Left colon (tissue), 2 donors: ENCODE measurements at places on chromosomes 2 and 18. TPM values are rescaled to one million over a fixed set of nuclear protein-coding genes. Genes with fewer than 3 reads are reported as not detected.

DNA sequence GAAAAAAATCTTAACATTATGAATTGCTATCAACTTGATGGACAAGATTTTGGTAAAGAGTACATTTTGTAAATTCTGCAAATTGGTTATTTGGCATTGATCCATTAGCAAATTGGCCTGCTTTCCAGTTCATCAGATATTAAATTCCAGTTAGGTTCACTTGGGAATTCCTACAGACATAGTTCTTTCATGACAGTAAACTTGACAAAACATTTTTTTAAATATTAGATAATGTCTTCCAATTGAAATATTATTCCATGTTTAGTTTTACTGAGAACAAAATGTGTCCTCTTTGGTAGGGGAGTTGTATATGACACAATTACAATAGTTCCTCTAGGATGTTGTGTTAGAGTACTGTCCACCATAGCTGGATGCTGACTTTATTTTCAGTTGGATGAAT is 141.9 kb downstream of the LCLAT1 start:
- no peak for DNase-seq

DNA sequence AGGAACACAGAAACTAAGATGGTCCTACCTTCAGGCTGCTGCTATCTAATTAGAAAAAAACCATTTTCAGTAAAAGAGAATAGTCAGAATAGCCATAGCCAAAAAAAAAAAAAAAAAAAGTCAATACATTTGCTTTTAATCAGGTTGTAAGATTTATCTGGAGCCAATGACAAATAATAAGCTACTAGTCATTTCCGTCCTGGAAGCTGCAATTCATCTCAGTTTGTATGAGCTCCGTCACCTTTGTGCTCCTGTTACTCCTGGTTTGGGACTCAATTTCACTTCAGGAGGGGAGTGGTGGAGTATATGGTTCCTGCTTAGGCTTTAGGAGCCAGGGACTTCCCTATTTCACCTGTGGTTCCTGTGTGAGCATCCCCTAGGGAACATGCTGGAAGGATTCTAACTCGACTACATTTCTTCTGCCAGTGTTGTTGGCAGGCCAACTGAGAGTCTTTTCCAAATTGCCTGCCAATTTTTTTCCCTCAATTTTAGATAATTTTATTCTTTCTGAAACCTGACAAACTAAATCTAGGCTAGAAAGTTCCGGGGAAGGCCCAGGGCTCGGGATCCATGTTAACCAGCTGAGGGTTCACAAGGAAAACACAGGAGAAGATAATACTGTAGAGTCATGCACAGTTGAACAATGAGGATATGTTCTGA is 481.8 kb downstream of the DLGAP1 start:
- DNase-seq = no peak

DNA sequence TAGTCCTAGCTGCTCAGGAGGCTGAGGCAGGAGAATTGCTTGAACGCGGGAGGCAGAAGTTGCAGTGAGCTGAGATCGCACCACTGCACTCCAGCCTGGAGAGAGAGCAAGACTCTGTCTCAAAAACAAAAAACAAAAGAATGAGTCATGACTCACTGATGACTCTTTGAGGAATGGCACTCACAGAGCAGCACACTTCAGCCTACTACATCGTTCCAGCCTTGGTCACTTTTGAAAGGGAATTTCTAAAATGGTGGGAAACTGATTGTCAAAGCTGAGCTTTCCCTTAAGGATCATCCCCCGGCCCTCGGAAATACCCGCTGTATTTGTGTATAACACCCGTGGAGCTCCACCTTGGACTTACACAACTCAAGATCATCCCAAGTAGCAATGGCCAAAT is 217.3 kb upstream of the HS6ST1 start:
- DNase-seq = no peak

GRCh38 chr2:232981767-232982360 is 31.2 kb downstream of the NGEF start:
- DNase-seq = no peak

- no peak for DNase-seq
Measured at GRCh38 chr2:70907130-70908057, 28.3 kb upstream of the ATP6V1B1 start.

GRCh38 chr2:221572219-221572820 is at the start of gene EPHA4:
Gene EPHA4 (minus strand): TSS chr2:221572304. CDS start chr2:221572248, 56 bp downstream.
- peak; percentile 91 for DNase-seq

DNA sequence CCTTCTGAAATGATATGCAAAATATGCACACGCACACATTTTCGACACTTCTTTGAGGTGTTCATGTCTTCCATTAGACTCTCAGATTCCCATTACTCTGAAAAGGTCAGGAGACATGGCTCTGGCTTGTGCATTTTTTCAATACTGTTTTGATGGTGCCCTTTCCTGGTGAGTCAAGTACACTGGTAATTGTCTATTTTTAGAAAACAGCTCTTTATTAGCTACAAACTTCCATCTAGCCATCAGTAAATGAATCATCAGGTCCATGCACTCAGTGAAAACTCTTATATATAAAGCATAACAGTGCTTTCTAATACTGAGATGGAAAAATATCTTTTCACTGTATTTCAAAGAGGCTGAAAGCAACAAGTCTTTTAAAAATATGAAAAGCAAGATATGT is 194.9 kb downstream of the GALNT1 start:
- no peak for DNase-seq

- no peak for DNase-seq
Measured at GRCh38 chr18:6731222-6731596, 1.7 kb downstream of the ARHGAP28 start.

DNA sequence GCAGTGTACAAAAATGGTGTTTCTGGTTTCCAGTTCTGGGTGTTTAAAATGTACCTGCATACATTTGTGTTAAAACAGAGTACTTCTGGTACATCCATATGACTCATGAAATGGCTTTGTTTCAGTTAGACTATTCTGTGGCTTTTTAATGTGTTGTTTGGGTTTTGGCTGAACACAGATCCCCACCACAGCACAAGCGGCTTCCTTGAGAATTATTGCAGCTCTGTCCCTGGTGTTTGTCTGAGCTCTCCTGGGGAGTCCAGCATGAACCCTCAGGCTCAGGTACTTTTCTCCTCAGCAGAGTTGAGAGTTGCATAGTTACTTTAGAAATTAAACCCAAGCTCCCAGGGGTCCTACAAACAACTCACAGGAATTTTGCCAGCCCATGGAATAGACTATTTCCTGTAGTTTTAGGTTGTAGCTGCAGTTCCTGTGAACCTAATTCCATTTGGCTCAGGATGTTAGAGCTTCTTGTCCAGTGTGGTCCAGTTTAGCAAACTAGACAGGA is 64.8 kb upstream of the EML6 start:
- no peak for DNase-seq

The TUBA4A gene
- total RNA-seq = 83.1 TPM

The CNOT9 gene
- total RNA-seq = 32.7 TPM

The TMEM247 gene
- total RNA-seq = not detected
